ENCODE measurements at places on chromosomes 11 and 22.
A peak's percentile ranks its signal among the peaks of the same experiment; 100 is the strongest.

GRCh38 chr11:130439160-130439519, 9.3 kb upstream of the ADAMTS15 start:
- peak; percentile 55 for DNase-seq

GRCh38 chr11:61879152-61879551, 12.2 kb downstream of the FADS3 start:
- DNase-seq = no peak

DNA sequence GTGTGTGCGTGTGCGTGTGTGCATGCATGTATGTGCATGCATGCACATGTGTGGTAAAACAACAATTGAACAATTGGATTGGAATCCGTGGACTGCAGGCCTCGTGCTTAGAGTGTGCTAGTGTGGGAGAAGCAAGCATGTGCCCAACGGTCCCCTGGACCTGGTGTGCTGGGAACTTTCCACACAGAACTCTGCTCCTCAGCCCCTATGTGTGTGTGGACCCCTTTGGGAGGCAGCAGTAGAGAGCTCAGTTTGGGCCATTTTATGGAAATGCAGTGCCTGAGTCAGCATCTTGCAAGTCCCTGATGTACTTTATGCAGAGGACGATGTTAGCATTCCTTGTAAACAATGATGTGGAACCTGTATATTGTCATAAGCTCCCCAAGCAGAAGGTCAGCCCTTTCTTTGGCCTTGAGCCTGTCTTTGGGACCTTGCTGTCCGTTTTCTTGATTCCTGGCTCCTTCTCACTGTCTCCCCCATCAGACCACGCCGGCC, 167.3 kb downstream of the TBC1D22A start:
- no peak for DNase-seq

DNA sequence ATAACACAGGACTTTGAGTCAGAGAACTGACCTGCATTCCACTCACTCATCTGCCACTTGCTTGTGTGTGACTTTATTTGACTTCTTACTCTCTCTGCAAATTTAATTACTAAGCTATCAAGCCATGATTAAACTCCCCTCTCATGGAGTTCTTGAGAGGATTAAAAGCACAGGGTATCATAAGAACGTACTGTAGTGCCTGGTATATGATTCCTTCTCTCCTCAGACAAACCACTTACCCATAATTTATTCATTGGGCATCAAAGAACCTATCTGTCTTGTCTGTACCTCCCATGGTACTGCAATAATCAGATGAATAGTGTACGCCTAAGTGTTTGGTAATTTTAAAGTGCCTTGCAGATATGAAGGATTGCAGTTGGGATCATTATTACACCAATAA, 130.6 kb upstream of the UBASH3B start:
- DNase-seq = no peak

DNA sequence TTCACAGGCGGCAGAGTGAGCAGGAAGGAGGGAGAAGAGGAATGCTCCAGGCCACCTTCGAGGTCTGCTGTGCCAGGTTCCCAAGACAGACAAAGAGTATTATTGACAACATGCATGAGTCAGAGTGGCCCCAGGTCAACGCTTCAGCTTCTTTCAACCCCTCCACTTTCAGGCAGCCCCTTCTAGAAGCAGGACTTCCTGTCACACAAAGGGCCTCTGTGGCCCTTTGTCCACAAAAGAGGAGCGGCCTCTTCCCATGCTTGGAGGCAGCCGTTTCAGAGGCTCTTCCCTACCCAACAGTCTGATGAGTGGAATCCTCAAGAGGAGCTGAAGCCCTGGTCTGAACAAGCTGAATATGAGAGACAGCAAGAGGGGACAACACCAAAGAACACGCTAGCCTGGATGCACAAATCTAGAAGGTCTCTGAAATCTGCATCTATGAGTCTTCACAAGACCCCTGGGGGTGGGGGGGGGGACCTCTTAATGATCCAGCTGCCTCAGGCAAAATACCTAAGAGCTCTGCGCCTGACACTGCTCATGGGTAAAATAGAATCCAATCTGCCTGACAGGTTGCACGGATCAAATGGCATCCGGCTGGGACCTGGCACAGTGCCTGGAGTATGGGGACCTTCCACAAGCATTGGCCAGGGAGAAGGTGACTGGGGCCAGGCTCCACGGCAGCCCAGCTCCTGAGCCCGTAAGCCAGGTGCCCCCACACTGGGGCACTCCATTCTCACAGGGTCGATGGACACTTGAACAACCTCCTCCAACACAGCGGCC, 67.5 kb downstream of the PACSIN2 start:
- DNase-seq = no peak

- no peak for DNase-seq
These were observed 859 bp upstream of the KRTAP5-5 start for GRCh38 chr11:1628506-1629325.

DNA sequence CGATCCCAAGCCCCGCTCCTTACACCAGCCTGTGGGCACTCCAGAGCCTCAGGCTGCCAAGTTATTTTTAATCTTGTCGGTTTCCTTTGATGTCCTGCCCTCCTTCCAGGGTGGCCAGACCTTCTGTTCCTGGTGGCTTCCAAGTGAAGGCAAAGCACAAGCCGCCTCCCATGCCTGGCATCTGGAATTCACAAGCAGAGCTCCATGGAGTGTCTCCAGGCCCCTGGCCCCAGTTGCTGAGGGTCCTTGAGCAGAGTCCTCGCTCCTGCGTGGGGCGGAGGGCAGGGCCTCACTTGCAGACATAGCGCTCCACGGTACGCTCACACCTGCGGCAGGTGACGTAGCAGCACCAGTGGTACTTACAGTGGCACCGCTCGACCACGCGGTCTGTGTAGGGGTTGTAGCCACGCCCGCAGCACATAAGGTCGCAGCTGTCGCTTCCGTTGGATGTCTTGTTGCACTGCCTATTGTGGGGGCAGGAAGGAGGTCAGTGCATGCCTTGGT, 19.5 kb downstream of the WNT11 start:
- no peak for DNase-seq

- DNase-seq = no peak
These were observed 62.1 kb upstream of the LMO1 start for GRCh38 chr11:8325591-8326304.

DNA sequence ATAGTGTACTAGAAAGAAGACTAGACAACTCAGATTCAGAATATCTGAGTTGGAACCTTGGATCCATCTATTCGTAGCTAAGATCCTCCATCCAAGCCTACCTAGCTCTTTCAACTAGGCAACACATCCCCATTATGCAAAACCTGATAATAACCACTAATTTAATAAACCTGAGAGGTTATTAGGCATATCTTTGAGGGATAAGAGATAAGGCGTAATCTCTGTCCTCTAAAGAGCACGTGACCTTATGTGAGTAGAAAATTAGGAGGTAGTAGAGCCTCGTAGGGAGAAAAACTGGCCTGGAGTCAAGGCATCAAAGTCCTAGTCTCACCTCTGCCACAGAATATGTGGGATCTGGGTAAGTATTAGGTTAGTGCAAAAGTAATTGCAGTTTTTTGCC, 87.8 kb downstream of the FAM168A start:
- no peak for DNase-seq
